ENCODE measurements at places on chromosomes 16 and 17. TPM values are rescaled to one million over a fixed set of nuclear protein-coding genes. Genes with fewer than 3 reads are reported as not detected.

Gene CCL4
- not detected for total RNA-seq

Gene CACNG3
- not detected for total RNA-seq

Gene DPEP1
- total RNA-seq = 0.57 TPM

Gene SPNS2
- total RNA-seq = 13.4 TPM

Gene HOXB4
- 15.7 TPM for total RNA-seq

Gene OR3A3
- not detected for total RNA-seq

Gene TPSG1
- total RNA-seq = not detected

Gene COL1A1
- 1.3 TPM for total RNA-seq

Gene MYOCD
- not detected for total RNA-seq

Gene FOXN1
- total RNA-seq = not detected

Gene MYH1
- not detected for total RNA-seq

Gene TMEM11
- total RNA-seq = 25.5 TPM

Gene CCL7
- total RNA-seq = 0.53 TPM

Gene GNG13
- total RNA-seq = not detected

Gene CIBAR2
- not detected for total RNA-seq

Gene GDPD3
- total RNA-seq = 1.7 TPM

Gene DOC2B
- 0.14 TPM for total RNA-seq

Gene NPIPA5
- 4.8 TPM for total RNA-seq

Gene MYH3
- under 0.01 TPM for total RNA-seq

Gene EVPL
- total RNA-seq = not detected

Gene TSPOAP1
- not detected for total RNA-seq

Gene DYNLL2
- total RNA-seq = 12.9 TPM

Gene CTRB2
- not detected for total RNA-seq

Gene CSH1
- not detected for total RNA-seq

Gene CYGB
- total RNA-seq = 0.29 TPM

Gene CACNA1G
- not detected for total RNA-seq

Gene NLRP1
- 43.0 TPM for total RNA-seq

Gene MARVELD3
- total RNA-seq = 0.13 TPM

Gene ADPRM
- 9.7 TPM for total RNA-seq

Gene LASP1
- total RNA-seq = 203 TPM

Gene OR4D2
- total RNA-seq = not detected

Gene AIPL1
- not detected for total RNA-seq

Gene GPR139
- total RNA-seq = not detected

Gene RAB26
- 0.66 TPM for total RNA-seq

Gene HOXB6
- 2.5 TPM for total RNA-seq

Gene IKZF3
- total RNA-seq = not detected

Gene KCNJ2
- total RNA-seq = 25.0 TPM

Gene KIF19
- 3.6 TPM for total RNA-seq

Gene SEC14L5
- total RNA-seq = not detected

Gene KRT10
- 10.2 TPM for total RNA-seq

Gene FADS6
- total RNA-seq = not detected

Measured in thoracic aorta endothelial cell (primary cell).